ENCODE measurements at places on chromosomes 2 and 18. TPM values are rescaled to one million over a fixed set of nuclear protein-coding genes. Genes with fewer than 3 reads are reported as not detected.
A peak's percentile ranks its signal among the peaks of the same experiment; 100 is the strongest.

GRCh38 chr2:223161873-223162458, 110.0 kb downstream of the KCNE4 start:
- H3K4me1 ChIP-seq, result no peaks in the 10 kb centered on the region
- H3K27ac ChIP-seq, result no peak overlapping the region
- H3K4me3 ChIP-seq, result no peak overlapping the region
- H3K27me3 ChIP-seq, result no peaks in the 10 kb centered on the region
- no peaks in the 10 kb centered on the region for H3K36me3 ChIP-seq
- DNase-seq, result no peak

DNA sequence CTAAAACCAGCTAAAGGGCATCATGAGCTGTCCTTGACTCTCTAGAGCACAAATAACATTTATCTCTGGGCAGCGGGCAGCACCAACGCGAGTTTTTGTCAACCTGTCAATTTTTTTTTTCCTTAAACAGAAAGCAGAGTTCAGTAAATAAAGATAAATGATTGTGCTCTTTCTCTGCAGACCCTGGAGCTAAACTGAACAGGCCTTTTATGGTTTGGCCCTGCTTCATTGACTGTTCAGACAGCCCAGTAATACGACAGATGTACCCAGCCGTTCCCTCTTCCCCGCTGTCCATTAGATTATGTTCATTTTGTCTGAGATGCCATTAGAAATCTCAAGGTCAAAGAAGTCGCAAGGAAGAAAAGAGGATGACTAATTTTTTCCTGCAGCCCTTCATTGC, 280.5 kb upstream of the PIK3C3 start:
- no peaks in the 10 kb centered on the region for H3K4me1 ChIP-seq
- H3K27ac ChIP-seq, result no peak overlapping the region
- no peak overlapping the region for H3K4me3 ChIP-seq
- no peaks in the 10 kb centered on the region for H3K36me3 ChIP-seq

GRCh38 chr2:223779877-223780276, 57.5 kb downstream of the AP1S3 start:
- H3K4me3 ChIP-seq, result no peak overlapping the region
- no peaks in the 10 kb centered on the region for H3K27me3 ChIP-seq
- H3K27ac ChIP-seq, result no peak overlapping the region
- peak; percentile 48 for DNase-seq

- H3K27ac ChIP-seq, result no peak overlapping the region
- no peaks in the 10 kb centered on the region for H3K27me3 ChIP-seq
- no peaks in the 10 kb centered on the region for H3K36me3 ChIP-seq
- no peaks in the 10 kb centered on the region for H3K4me1 ChIP-seq
These were observed 1894.5 kb upstream of the CELF4 start for GRCh38 chr18:39460136-39460535.

DNA sequence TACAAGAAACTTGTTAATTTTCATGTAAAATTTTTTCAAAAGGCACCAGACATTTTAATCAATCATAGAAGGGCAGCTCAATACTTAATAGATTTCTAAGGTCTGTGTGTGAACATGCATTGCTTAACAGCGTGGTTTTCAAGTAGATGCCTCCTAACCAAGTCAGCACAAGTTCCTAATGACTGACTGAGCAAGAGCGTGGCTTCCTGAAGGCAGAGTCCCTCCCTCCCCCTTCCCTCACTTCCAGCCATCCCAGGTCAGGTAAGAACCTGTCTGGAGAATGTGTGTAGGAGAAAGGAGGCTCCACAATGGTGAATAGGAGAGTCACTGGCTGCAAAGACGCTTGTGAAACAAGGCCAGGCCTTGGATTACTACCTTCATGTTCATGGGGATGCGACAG, 33.5 kb upstream of the DAPL1 start:
- no peak overlapping the region for H3K27ac ChIP-seq
- H3K27me3 ChIP-seq, result no peaks in the 10 kb centered on the region
- H3K36me3 ChIP-seq, result no peaks in the 10 kb centered on the region
- no peaks in the 10 kb centered on the region for H3K4me1 ChIP-seq

DNA sequence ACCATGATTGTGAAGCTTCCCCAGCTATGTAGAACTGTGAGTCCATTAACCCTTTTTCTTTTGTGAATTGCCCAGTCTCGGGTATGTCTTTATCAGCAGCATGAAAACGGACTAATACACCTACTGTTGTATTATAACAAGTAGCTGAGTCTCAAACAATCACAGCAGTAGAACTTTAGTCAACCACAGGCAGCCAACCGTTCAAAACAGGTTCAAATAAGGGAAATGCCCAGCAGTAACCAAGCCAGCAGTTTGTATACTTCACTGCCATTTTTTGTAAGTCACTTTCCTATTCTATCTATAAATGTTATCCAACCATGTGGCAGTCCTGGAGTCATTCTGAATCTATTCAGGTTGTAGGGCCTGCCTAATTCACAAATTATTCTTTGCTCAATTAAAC, 1560.6 kb upstream of the SLC39A10 start:
- no peak overlapping the region for H3K27ac ChIP-seq
- no peaks in the 10 kb centered on the region for H3K4me1 ChIP-seq
- H3K36me3 ChIP-seq, result no peaks in the 10 kb centered on the region

DNA sequence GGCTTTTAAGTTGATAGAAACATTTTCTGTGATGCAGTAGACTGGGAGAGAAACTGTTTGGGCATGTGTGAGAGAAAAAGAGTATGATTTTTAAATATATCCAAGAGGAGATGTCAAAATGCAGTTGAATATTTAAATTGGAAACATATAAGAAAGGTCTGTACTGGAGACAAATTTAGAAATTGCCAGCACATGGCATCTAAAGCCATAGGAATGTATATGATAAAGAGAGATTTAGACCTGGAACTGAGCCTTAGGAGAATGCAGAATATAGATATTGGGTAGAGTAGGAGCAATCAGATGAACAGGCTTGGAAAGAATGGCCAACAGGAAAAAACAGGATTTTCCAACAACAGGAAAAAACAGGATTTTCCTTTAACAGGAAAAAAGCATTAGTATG, 680.8 kb downstream of the MBD2 start:
- no peaks in the 10 kb centered on the region for H3K27me3 ChIP-seq
- no peak overlapping the region for H3K27ac ChIP-seq
- DNase-seq, result no peak

DNA sequence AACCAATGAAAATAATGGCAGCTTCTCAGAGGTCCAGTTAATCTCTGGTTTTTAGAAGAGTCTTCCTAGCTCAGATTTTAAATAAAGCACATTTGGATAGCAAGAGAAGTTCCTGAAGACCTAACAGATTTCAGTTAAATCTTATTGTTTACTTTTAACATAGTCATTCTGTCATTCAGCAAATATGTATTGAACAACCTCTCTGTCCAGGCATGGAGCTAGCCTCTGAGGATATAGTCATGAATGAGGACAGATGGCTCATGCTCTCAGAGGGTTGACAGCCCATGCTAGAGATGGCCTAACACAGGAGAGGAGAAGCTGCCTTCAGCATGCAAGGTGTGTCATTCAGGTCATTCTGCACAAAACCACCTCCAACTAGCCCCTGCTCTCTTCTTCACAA, 6.2 kb downstream of the CCBE1 start:
- peaks cover 69% of the 10 kb centered on the region for H3K27me3 ChIP-seq
- no peak for DNase-seq
- H3K36me3 ChIP-seq, result no peaks in the 10 kb centered on the region
- no peaks in the 10 kb centered on the region for H3K4me1 ChIP-seq
- no peak overlapping the region for H3K4me3 ChIP-seq

DNA sequence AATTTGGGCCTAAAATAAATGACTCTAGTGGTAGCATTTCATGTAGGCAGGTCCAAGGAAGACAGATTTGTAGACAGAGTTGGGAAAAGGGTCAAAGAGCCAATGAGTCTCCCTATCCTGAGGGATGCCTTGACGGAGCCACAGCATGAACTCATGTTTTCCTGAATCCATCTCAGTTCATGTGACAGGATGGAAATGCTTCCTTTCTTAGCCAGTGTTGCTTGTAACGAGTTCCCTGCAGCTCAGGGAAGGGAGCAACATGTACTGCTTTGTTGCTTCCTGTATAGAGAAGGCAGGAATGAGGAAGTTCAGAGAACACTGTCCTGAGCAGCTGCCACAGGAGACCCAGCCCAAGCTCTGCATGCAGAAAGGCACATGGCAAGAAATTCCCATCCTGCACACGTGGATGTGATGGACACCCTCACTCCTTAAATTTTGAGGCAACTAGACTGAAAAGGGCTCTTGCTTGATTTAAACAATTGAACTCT, 27.9 kb downstream of the TMEM17 start:
- peaks cover 10% of the 10 kb centered on the region for H3K4me1 ChIP-seq
- no peak overlapping the region for H3K4me3 ChIP-seq
- DNase-seq, result no peak
- H3K36me3 ChIP-seq, result no peaks in the 10 kb centered on the region
- H3K27me3 ChIP-seq, result peaks cover 4% of the 10 kb centered on the region
- no peak overlapping the region for H3K27ac ChIP-seq

GRCh38 chr2:38602136-38602731, 494 bp downstream of the HNRNPLL start:
- H3K4me1 ChIP-seq, result peaks cover 47% of the 10 kb centered on the region
- H3K4me3 ChIP-seq, result peak overlapping the region; percentile 86
- DNase-seq, result peak; percentile 53
- no peaks in the 10 kb centered on the region for H3K27me3 ChIP-seq
- H3K36me3 ChIP-seq, result peaks cover 14% of the 10 kb centered on the region

DNA sequence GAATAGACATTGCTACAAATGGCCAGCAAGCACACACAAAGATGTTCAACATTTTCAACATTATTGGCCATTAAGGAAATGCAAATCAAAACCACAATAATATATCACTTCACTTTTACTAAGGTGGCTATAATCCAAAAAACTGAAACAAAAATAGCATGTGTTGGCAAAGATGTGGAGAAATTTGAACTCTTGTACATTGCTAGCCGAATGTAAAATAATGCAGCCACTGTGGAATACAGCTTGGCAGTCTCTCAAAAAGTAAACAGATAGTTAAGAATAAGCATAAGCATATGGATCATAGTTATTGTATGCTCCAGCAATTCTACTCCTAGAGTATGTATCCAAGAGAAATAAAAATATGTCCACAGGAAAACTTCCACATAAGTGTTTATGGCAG, 192.5 kb downstream of the EN1 start:
- peaks cover 14% of the 10 kb centered on the region for H3K27me3 ChIP-seq
- no peaks in the 10 kb centered on the region for H3K36me3 ChIP-seq
- no peak for DNase-seq
- no peaks in the 10 kb centered on the region for H3K4me1 ChIP-seq
- H3K27ac ChIP-seq, result no peak overlapping the region

DNA sequence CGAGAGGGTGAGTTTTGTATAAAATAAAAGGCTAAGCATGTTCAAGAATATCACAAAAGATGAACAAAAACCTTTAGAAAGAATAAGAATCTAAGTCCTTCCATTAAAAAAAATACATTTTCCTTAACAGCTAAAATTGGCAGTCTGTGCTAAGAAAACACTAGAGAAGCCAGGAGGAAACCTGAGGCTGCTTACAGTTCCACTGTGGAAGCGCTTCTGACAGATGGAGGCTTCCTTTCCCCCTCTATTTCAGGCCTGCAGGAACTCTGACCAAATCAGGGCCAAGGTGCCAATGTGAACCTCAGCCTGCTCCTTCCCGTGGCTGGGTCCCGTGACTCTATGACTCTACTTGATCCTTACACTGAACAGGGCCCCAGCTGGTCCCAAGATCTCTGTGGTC, 108.1 kb upstream of the ARHGAP28 start:
- no peaks in the 10 kb centered on the region for H3K4me1 ChIP-seq
- H3K4me3 ChIP-seq, result no peak overlapping the region
- H3K27me3 ChIP-seq, result no peaks in the 10 kb centered on the region
- no peak overlapping the region for H3K27ac ChIP-seq
- no peak for DNase-seq

- peaks cover 18% of the 10 kb centered on the region for H3K36me3 ChIP-seq
- peaks cover 48% of the 10 kb centered on the region for H3K4me1 ChIP-seq
- no peaks in the 10 kb centered on the region for H3K27me3 ChIP-seq
- peak overlapping the region; percentile 87 for H3K27ac ChIP-seq
- peak overlapping the region; percentile 59 for H3K4me3 ChIP-seq
These were observed 149.8 kb downstream of the FAM210A start for GRCh38 chr18:13576598-13576997.

DNA sequence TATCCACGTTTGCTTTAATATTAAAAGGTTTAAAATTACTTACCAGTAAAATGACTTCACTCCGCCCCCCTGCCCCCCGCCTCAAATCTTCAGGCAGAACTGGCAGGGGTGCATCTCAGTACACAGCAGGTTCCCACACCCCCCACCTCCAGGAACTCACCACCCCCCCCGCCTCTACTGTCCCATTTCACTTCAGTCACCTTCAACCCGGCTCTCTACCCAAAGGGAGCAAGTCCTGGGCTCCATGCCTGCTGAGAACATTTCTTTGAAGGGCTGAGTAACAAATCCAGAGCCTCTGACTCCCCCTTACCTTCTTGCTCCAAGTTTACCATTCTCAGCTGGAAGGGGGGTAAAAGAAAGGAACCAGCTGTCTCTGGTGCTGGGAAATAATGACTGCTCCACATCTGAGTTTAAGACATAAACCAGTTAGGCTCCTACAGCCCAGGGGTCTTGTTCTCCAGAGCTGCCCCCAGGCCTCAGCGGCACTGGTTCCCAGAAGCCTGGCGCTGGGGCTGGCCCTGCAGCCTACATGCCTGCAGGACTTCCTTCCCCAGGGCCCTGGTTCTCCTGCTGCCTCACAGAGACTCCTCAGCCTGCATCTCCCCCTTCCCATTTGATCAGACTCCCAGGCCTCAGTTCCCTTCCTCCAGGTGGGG, 42.8 kb downstream of the DNMT3A start:
- peaks cover 66% of the 10 kb centered on the region for H3K4me1 ChIP-seq
- no peak for DNase-seq
- H3K27ac ChIP-seq, result peak overlapping the region; percentile 42
- peaks cover 46% of the 10 kb centered on the region for H3K36me3 ChIP-seq
- no peak overlapping the region for H3K4me3 ChIP-seq
- H3K27me3 ChIP-seq, result no peaks in the 10 kb centered on the region

- no peaks in the 10 kb centered on the region for H3K36me3 ChIP-seq
- H3K4me3 ChIP-seq, result no peak overlapping the region
- H3K27me3 ChIP-seq, result no peaks in the 10 kb centered on the region
- no peak overlapping the region for H3K27ac ChIP-seq
- no peak for DNase-seq
These were observed 354.0 kb downstream of the CCDC85A start for GRCh38 chr2:56537756-56538155.

GRCh38 chr2:224151680-224152310, 112.7 kb upstream of the SERPINE2 start:
- H3K36me3 ChIP-seq, result no peaks in the 10 kb centered on the region
- no peak for DNase-seq
- H3K4me3 ChIP-seq, result no peak overlapping the region
- H3K27me3 ChIP-seq, result peaks cover under 1% of the 10 kb centered on the region
- H3K27ac ChIP-seq, result no peak overlapping the region

DNA sequence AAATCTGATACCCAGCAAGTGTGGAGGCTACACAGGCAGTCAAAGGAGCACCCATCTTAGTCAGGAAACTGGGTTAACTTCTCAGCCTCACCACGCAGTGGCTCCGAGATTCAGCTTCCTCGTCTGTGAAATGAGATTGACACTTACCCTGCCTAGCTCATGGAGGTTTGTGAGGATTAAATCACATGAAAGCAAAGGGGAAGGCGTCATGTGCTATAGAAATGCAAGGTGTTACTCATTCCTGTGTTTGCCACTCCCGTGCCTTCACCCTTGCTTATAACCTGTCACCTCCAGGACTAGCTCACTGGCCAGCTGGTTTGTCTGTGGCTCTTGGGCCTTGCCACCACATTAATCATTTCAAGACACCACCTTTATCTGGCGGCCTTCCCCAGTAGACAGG, 118.9 kb upstream of the FOSL2 start:
- H3K36me3 ChIP-seq, result peaks cover 10% of the 10 kb centered on the region
- DNase-seq, result no peak
- H3K27me3 ChIP-seq, result no peaks in the 10 kb centered on the region
- H3K4me3 ChIP-seq, result no peak overlapping the region

Gene TLX2
- 0.12 TPM for total RNA-seq

Gene RNF152
- total RNA-seq, result 0.10 TPM

Gene DIPK1C
- not detected for total RNA-seq

Gene ASB18
- not detected for total RNA-seq

Gene COLEC11
- 0.86 TPM for total RNA-seq

Gene GRB14
- not detected for total RNA-seq

Gene WDR35
- 10.2 TPM for total RNA-seq
